NCI-H2107 (cell line): ENCODE measurements at places on chromosomes 7 and 10.

DNA sequence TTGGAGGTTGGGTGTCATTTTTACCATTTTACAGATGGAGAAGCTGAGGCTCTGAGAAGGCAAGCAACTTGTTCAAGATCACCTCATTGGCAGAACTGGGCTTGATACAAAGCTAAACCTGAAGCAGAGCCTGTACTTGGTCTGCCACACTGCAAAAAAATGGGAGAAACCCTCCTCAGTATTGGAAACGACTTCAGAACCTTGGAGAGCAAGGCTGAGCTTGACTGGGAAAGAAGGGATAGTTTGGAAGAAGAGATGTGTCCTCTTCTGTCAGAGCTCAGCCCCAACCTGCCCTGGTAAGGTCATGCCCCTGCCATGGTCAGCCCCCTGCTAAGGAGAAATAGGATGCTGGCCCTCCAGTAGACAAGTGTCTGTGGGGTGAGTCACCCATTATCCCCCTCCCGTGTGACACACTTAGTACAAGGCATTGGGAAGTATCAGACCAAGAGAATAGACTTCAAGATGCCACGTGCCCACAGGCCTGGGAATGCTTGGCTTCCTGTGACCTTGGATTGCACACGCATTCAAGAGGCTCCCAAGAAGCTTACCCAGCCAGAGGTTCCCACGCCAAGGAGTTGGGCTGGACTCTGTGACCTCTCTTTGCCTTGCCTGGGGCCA is 56.2 kb upstream of the SMNDC1 start:
- no peak for DNase-seq

GRCh38 chr7:67445728-67446127 is 449.1 kb downstream of the TYW1 start:
- DNase-seq, result no peak

DNA sequence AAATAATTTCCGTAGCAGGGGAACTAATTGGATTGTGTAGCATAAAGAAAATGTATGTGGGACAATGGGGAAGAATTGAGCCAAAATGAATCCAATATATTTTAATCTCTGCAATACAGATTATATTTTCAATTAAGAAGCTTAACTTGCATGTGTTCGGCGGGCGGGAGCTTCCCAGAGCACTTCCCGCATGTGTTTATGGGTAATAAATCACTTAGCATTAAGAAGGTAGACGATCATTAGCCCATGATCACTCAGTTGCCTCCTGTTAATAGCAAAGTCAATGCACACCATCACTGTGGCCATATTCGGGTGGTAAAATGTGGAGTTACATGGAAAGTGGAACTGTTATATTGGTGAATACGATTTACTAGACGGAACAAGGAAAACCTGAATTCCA is 122.9 kb upstream of the INSYN2A start:
- DNase-seq, result no peak

- DNase-seq, result no peak
These were observed 84.2 kb downstream of the C10orf105 start for GRCh38 chr10:71635251-71635866.

GRCh38 chr10:97468162-97468561 is 22.2 kb downstream of the ZDHHC16 start:
- no peak for DNase-seq

DNA sequence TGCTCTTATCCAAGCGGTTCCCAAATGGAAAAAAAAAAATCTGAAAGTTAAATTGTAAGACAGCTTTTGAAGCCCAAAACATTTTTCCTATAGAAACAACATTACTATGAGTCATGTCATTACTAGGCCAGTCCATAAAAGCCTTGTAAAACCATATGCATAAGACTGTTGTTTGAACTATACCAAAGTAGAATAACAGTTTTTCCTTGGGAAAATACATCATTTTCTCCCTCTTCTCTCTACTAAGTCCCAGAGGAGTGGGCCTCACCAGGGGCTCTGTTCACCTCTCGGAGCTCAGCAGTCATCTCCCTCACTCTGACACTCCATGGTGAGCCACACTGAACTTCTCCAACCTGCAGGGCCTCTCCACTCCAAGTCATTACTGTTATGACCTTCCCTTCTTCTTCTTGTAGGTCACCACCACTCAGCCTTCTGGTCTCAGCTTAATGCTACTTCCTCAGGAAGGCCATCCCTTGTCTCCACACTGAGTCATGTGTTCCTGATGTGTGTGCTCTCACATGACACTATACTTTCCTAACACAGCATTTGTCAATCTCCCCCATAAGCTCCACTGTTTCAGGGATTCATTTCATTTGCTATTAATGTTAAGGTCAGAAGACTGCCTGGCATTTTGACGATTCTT is 32.5 kb downstream of the ZNF438 start:
- no peak for DNase-seq

DNA sequence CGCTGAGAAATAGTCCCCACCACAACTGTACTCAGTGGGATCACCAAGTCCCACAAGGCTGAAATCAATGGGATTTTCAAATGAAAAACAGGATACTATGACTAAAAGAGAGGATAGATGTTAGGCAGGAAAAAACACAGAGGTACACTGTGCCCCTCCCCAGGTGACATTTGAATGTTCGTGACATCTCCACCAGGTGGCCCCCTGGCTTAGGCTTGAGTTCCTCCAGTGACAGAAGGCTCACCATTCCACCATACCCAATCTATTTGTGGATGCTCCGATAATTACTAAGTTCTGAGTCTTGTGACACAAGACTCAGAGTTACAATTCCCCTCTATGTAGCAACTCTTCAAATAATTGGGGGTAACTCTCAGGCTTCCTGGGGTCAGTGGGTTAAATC is 77.5 kb upstream of the KCNMA1 start:
- peak; percentile 10 for DNase-seq

GRCh38 chr10:128487517-128487916 is 361.3 kb upstream of the MKI67 start:
- no peak for DNase-seq

- peak; percentile 5 for DNase-seq
These were observed 18.4 kb downstream of the NKX2-3 start for GRCh38 chr10:99551158-99551557.

- no peak for DNase-seq
These were observed 18.7 kb downstream of the SEC24C start for GRCh38 chr10:73762915-73763314.

- no peak for DNase-seq
These were observed 140.1 kb downstream of the ETV1 start for GRCh38 chr7:13849163-13849892.

GRCh38 chr10:1631282-1631681 is 106.0 kb downstream of the ADARB2 start:
- DNase-seq, result peak; percentile 4

GRCh38 chr7:24917510-24918239 is 62.3 kb downstream of the OSBPL3 start:
- DNase-seq, result no peak

GRCh38 chr10:26367771-26368170 is 70.4 kb upstream of the APBB1IP start:
- no peak for DNase-seq

DNA sequence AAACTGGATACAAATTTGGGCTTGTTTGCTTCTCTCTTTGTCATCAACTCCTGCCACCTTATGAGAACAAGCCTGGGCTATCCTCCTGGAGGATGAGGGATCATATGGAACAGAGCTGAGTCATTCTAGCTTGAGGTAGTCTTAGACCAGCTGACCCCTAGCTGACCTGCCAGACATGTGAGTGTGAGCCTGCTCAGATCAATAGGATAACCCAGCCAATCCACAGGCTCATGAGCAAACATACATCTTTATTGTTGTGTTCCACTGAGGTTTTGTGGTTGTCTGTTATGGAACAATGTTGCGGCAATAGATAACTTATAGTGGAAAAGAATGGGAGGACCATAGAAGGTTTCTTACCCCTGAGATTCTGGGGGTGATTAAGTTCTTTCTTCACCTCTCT is 54.5 kb upstream of the FAM180A start:
- no peak for DNase-seq

DNA sequence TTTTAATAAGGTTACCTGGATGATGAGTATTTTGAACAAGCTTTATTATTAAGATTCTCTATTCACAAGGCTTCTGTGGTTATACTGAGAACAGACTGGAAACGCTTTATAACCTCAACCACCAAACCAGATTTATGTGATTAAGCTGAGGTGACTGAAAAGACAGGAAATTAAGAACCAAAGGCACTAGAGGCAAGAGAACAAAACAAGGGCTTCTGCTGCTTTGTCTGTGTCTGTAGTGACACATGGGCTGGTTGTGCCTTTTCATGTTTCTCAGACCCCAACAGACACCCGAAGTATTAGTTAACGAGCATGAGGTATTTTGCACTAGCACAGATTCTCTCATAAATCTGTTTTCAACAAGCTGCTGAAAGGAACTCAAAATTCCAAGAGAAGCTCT is 64.4 kb downstream of the RAPGEF5 start:
- no peak for DNase-seq

GRCh38 chr10:14329746-14330173 is 964 bp downstream of the FRMD4A start:
- no peak for DNase-seq

GRCh38 chr7:101864039-101864438 is 46.6 kb downstream of the CUX1 start:
- no peak for DNase-seq

GRCh38 chr10:69484736-69485135 is 33.5 kb downstream of the TSPAN15 start:
- DNase-seq, result no peak

DNA sequence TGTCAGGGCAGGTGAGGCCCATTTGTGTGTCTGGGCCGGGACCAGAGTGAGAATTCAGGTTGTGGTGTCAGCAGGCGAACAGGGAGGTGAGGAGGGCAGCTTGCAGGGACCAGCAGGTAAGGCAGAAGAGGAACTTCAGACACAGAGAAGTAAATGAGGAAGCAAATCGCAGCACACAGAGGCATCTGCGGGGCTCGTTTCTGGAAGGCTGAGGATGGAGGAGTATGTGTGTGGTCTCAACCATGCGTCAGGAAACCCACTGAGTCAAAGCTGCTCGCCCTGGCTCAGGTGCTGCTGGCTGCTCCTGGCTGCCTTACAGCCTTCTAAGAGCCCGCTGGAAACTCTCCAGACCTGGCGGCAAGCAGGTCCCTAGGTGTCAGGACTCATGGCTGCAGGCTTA is 26.9 kb upstream of the PITRM1 start:
- DNase-seq, result no peak

DNA sequence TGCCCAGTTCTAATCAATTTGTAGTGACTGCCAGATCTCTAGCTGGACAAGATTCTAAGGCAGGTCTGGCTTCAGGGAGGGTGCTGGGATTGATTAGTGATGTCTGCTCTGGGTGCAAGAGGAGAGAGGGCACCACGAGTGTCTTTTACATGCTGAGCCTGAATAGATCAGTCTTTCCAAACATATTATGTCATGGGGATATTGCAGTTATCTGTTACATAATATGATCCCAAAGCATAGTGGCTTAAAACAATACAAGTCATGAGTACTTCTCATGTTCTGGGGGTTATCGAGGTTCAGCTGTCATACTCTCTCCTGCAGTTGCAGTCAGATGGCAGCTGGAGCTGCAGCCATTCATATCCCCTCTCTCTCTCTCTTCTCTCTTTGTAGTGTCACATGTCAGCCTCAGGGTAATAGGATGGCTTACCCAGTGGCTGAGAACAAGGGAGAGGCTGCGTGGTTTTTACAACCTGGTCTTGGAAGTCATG is 26.0 kb downstream of the SLC29A3 start:
- no peak for DNase-seq

GRCh38 chr7:47570649-47571050 is 11.3 kb downstream of the TNS3 start:
- no peak for DNase-seq

DNA sequence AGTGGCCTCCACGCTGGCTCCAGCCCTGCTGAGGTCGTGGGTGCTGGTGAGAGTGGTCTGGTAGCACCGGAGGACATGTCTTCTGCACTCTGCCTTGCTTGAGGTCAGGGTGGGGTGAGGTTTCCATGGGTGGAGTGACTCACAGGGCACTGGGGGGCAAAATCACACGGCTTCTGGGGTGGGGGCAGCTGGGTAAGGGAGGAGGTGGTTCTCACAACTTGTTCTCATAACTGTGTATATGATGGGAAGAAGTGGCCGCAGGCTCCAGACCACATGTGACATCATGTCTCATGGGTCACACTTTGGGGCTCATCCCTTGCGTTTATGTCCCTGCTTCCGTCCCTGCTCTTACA is 884 bp upstream of the PRF1 start:
- DNase-seq, result no peak

DNA sequence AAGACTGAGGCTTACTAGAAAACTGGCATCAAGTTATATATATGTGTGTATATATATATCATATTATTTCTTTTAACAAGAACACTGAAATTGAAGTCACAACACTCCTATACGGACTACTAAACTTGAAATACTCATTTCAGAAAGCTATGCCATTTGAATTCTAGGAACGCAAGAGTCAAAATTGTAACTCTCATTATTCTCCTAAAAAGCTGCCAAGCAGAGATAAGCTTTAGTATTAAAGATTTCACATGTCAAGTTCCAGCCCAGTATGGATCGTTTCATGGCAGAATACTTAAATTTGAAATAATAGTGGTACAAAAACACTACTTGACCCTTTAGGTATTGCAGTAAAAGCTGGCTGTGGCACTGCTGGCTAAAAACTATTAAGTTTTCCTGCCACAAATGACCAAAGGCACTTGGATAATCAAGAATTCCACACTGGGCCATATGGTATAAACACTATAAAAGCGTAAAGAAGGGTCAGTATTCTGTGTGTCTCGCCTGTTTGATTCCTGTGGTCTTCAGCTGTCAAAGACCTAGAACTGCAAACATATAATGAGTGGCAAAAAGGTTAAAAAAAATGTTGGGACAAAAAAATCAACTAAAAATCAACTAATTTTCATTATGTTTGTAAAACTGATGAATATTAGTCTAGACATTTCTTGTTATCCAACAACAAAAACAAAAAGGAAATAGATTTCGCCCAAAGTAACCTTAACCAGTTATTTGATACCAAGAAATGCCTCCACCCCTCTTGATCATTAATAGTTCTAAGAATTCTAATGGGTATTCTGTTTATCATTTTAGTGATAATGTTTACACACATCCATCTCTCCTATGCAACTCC is 2.4 kb downstream of the CCDC71L start:
- no peak for DNase-seq

DNA sequence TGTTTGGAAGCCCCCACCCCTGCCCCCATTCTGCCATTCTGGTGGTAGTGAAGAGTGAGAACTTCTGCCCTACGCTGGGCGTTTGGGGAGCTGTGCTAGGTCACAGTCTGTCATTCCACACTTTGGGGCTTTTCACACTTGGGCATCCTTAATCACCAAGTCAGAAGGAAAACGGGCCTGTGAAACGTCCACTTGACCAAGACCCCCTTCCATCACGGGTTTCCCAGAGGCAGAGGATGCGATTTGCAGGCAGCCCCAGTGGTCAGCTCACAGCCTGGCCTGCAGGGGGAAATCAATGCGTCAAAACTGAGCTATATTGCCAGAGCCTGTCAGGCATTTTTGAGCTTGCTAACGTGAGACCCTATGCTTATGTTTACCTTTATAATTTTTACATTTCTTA is 663.3 kb upstream of the MGMT start:
- DNase-seq, result no peak

GRCh38 chr7:112897839-112898431 is 107.7 kb upstream of the TMEM168 start:
- DNase-seq, result no peak

DNA sequence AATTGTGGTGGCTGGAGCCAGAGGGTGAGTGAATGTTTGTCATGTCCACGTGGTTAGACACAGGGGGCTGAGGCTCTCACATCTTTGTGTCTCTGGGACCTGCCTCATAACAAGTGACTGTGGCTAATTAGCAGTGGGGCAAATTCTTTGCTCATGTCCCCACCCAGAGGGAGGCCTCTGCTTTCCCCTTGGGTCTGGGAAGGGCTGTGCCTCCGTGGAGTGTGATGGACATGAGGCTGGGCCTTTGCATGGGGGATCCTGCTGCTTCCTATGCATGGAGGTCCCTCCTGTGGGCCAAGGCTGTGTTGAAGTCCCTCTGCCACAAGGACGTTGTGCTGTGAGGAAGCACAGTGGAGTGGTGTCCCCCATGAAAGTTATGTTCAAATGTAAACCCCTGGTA is 327.4 kb upstream of the SHH start:
- no peak for DNase-seq
